Activated naive CD8-positive, alpha-beta T cell treated with anti-CD3 and anti-CD28 coated beads, Interleukin-2, amount 50 U/mL, for 16 hours (primary cell): ENCODE measurements at places on chromosomes 13 and 19.

GRCh38 chr19:41296433-41296871 is 13.5 kb upstream of the CCDC97 start:
- no peak for DNase-seq

GRCh38 chr13:103046676-103047075 is 19.5 kb downstream of the SLC10A2 start:
- no peak for DNase-seq

GRCh38 chr13:41049480-41050440 is 11.5 kb upstream of the WBP4 start:
- no peak for DNase-seq

DNA sequence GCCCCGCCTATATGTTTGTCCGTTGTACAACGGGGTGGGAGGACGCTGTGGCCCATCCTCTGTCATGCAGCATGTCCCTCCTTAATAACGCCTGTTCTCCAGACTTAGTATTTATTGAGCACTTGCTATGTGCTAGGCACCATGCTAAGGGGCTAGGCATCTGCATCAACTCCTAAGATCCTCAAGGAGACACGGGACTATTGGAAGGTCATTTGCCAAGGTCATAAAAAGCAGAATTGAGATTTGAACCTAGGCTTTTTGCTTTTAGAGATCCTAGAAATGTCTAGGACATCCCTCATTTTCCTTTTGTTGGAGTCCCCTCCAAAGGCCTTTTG is 1.8 kb upstream of the MAST1 start:
- DNase-seq: no peak

- DNase-seq: no peak
Observed at GRCh38 chr13:39557285-39557955, 45.6 kb downstream of the LHFPL6 start.

- DNase-seq: no peak
Observed at GRCh38 chr13:42380420-42381164, 108.6 kb downstream of the AKAP11 start.

- DNase-seq: no peak
Observed at GRCh38 chr19:52646571-52647217, 8.5 kb upstream of the ZNF83 start.

DNA sequence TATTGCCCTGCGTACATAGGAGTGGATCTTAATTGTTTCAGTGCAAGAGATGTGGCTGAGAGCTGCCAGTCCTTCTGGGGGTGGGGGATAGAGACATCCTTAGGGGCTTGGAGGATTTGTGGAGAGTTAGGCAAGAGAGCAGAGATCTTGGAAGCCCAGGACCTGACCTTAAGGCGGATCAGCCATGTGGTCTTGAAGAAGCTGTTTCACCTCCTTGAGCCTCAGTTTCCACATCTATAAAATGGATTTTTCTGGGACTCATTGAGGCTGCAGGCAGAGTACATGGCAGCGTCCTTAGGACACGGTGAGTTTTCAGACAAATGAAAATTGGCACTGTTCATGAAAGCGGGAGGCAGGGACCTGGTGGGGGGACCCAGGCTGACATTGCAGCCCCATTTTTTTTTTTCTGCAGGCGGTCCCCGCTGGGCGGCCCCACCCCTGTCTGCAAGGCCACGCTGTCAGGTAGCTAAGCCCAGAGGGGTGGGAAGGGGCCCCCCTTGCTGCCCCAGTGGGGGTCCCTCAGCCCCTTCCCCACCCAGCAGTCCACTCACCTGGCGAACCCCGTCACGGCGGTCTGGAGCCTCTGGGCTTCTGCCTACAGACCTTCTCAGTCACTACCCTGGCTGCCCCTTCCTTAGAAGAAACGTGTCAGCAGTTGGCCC is 30.0 kb downstream of the PDE4A start:
- DNase-seq: no peak

GRCh38 chr13:106089261-106089980 is 446.0 kb downstream of the EFNB2 start:
- no peak for DNase-seq

- DNase-seq: no peak
Observed at GRCh38 chr13:101579281-101579802, 126.9 kb downstream of the ITGBL1 start.

DNA sequence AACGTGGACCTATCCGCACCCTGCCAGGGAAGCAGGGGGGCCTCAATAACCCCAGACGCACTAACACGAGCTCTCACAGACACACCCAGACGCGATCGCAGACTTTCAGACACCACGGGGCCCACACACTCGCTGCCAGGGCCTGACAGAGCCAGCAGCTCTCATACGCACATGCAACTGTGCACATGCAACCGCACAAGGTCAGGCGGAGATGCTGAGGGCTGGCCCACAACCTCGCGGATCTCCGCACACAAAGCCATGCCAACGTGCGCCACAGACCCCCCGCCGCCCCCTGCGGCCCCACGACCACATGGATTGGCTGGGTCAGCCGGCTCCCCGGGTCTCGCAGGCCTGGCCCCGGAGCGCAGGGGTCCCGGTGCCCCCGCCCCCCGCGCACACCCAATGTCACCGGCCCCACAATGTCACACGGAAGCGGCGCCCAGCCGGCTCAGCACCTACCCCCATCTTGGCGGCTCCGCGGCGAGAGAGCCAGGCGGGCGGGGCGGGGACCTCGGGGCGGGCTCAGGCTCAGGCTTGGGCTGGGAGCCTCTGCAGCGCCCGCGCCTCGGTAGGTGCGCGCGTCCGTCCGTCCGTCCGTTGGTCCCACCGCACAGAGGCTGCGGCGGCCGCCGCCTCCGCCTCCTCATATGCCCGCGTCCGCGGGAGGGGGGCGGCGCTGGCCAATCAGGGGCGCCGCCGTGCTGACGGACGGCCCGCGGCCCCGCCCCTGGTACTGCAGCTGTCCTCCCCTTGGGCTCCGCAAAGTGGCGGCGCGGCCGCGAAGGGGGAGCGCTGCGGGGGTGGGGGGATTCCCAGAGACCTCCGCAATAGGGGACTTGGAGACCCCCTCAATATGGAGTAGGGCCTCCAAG is at the start of gene ATP1A3:
Gene ATP1A3, minus strand, starts transcription at position 619 of the 872 bp plus-strand sequence. Its CDS starts 154 bp downstream, at position 465.
- no peak for DNase-seq

DNA sequence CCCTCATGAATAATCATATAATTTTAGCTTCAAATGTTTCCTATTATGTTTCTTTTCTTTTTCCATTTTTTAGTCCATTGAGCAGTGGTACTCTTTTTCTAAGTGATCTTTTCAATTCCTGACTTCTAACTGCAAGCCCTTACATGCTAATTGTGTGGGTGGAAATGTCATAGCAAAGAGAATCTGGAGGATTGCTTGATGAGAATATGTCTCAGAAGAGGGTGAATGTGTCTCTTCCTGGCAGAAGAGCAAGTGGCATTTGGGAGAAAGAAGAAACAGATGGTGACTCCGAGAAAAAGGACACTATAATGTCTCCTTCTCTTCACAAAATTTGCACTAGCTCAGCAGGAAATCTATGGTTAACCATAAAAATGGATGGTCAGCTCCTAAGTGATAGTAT is 2320.0 kb downstream of the PCDH9 start:
- no peak for DNase-seq

DNA sequence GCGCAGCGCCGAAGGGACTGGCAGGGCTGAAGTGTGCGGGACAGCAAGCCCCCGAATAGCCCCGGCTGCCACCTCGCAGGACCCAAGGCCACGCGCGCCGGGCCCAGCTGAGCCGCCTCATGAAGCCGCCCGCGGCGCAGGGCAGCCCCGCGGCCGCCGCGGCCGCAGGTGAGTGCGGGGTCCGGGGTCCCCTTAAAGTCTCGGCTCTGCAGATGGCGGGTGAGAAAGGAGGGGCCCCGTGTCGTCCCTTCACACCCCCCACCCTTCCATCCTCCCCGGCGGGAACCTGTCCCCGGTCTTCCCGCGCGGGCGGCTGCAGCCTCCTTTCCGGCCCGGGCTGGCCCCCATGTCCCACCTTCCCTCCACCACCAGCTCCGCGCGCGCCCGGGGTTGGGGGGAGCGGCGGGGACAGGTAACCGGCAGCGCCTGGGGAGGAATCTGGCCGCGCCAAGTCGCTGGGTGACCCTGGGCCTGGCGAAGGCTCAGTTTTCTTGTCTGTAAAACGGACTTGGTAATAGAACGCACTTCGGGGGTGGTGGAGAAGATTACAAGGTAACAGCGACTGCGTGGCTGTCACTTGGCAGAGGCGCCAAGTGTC is 338 bp downstream of the RGCC start:
- no peak for DNase-seq

- no peak for DNase-seq
Observed at GRCh38 chr13:102872131-102872530, 26.3 kb downstream of the ERCC5 start.

DNA sequence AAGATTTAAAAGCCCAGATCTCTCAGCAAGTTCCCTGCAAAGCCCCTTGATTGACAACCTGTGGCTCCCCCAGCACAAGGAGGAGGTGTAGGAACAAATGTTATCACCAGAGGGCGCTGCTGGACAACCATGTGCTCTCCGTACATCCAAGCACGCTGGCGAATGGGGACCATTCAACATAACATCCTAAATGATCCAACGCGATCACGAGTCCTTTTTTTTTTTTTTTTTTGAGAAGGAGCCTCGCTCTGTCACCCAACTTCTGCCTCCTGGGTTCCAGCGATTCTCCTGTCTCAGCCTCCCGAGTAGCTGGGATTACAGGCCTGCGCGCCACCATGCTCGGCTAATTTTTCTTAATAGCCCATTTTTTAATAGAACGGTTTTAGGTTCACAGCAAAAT is 52.0 kb downstream of the NWD1 start:
- DNase-seq: peak; percentile 51

GRCh38 chr13:36072152-36072935 is 58.8 kb downstream of the DCLK1 start:
- no peak for DNase-seq

DNA sequence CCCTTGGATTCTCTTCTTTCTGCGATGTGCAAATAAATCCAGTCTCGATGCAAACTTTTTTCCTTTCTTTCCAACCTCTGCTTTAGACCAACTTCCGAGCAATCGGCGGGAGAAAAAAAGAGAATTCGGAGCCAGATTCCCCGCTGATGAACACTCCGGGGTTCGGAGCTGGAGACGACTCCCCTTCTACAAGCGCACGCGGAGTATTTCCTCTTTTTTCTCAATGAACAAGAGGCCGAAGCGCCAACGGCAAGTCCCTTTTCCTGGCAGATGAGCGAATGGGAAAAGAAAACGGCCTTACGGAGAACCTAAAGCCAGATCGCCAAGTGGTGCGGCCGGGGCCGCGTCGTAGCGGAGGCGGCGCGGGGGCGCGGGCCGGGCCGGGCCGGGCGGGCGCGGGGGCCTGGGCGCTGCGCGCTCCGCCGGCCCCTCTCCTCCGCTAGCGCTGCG is 250 bp downstream of the SPRY2 start:
- DNase-seq: no peak

DNA sequence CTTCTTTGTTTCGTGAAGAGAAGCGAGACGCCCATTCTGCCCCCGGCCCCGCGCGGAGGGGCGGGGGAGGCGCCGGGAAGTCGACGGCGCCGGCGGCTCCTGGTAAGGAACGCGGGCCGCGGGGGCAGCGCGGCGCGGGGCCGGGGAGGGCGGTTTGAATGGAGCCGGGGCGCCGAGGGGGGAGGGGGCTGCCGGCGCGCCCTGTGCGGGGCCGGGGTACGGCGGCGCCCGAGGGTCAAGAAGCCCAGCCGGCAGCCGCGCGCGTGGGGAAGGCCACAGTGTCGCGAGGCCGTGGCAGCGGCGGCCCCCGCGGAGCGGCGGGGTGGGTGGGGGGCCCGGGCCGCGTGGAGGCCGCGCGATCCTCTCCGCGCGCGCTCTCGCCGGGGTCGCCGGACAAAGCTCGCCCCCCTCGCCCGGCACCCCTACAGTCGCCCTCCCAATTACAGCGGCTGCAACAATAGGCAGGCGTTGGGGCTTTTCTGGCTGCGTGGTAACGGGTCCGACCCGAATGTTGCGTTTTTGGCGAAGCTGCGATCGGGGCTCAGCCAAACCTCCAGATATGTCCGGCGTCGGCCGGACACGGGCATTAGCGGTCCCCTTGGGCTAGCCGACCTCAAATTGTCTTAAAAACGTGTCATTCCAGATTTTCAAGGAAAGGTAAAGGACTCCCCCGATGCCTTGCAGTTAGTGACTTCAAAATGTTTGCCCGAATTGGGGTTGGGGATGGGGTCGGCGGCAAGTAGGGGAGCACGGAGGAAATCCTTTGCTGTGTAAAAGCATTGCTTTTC is 437 bp downstream of the SMARCA4 start:
- DNase-seq: no peak

- no peak for DNase-seq
Observed at GRCh38 chr19:13892870-13893269, 13.0 kb downstream of the BRME1 start.

GRCh38 chr13:55091172-55091571 is 2049.5 kb upstream of the PRR20A start:
- DNase-seq: no peak

- no peak for DNase-seq
Observed at GRCh38 chr13:104357672-104358354, 1291.6 kb upstream of the SLC10A2 start.

- DNase-seq: no peak
Observed at GRCh38 chr19:49779731-49780555, 13.1 kb downstream of the AP2A1 start.

- no peak for DNase-seq
Observed at GRCh38 chr19:12656899-12657571, 9.5 kb downstream of the MAN2B1 start.

DNA sequence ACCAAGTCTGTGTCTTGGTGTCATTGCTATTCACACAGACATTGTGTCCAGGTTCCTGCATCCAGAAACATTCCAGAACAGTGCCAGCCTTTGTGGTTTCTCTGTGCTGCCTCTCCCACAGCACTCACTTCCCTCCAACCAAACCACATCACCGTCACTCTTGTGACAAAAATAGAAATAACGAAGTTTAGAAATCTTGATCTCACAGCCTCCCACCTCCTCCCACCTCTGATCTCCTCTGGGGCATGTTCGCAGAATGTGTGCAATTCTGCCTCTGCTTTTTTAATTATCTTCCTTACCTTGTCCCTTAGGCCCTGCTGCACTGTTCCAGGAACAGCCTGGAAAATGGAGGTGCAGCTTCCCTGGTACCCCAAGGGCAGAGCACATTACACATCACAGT is 8.7 kb upstream of the SERPINE3 start:
- DNase-seq: no peak

- DNase-seq: no peak
Observed at GRCh38 chr13:106277484-106278154, 257.8 kb downstream of the EFNB2 start.

DNA sequence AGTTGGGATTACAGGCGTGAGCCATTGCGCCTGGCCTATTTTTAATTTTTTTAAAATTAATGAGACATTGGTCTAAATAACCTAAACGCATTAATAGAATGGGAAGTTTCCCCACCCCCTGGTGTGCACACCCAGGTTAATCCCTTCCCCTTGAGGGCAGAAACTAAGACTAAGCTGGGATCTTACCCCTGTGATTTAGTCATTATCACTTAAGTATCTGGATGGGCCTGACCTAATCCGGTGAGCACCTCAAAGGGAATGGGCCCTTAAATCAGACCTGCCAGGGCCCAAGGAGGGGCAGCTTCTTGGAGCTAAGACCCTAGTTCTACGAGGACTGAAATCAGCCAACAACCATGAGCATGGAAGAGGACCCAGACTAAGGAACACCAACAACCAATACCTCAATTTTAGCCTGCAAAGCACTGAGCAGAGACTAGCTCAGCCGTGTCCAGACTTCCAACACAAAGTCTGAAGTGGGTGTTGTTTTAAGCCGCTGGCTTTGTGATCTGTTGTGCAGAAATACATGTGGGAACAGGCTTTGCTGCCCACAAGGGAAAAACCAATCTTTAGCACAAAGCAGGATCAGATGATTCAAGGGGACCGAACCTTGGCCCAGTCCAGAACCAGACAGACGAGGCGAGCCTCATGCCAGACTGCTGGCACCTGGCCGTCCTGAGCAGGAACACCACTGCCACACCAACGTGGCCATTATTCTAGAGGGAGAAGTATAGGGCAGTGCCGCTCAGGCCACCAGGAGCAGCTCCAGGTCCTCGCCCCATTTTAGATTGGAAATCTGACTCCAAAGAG is 7.1 kb downstream of the UBE2S start:
- DNase-seq: no peak
